ENCODE measurements at places on chromosomes 5 and 9.

GRCh38 chr5:123097483-123097870, 8.4 kb downstream of the PRDM6 start:
- DNase-seq, result no peak

- no peak for DNase-seq
These were observed 470.5 kb downstream of the PLK2 start for GRCh38 chr5:57989378-57989777.

DNA sequence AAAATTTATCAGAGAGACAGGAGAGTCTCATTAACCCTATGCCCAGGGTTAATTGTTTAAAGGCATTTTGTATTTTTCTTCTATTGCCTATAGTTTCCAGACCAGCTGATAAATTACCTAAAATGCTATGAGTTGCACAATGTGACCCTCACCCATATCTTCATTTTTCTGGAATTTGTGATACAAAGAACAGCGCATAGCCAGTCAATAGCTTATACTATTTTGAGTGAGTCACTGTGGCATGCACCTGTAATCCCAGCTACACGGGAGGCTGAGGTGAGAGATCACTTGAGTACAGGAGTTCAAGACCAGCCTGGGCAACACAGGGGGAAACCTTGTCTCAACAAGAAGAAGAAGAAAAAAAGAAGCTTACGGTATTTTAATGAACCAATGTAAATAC, 2.8 kb downstream of the C9orf153 start:
- no peak for DNase-seq

DNA sequence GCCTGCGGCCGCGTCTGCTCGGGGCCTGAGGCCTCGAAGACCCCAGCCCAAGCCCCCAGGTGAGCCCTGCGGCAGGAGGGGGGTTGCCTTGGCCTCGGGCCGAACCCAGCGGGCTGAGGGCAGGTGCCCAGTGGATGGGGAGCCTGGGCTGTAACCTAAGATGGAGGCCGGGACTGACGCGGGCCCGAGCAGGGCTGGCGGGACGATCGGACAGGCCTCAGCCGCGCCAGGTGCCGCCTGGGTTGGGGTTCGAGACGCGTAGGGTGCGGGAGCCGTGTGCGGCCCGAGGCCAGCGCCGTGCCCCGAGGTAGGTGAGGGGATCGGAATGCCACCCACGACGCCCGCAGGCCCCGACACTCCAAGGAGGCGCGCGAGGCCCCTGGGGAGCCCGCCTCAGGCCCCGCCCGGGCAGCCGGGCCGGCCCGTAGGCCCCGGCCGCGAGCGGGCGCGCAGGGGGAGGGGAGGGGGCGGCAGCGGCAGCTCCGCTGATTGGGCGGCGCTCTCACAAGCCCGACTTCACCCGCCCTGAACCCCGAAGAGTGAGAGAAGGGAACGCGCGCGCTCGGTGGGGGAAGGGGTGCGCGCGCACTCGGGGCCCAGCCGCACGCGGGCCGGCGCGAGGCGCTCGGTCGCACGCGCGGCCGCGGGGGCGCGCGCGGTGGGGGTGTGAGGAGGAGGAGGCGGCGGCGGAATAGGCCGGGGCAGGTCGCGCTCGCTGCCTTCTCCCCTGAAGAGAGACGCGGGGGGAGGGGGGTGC, at the start of gene NSD1:
Gene NSD1, plus strand, starts transcription at position 678 of the 757 bp plus-strand sequence. CDS start 1,331 bp downstream, outside the sequence.
- DNase-seq, result peak; percentile 85

GRCh38 chr5:157729858-157730257, 1.4 kb upstream of the THG1L start:
- no peak for DNase-seq

- no peak for DNase-seq
These were observed 4.3 kb upstream of the ITGA1 start for GRCh38 chr5:52783226-52783959.

DNA sequence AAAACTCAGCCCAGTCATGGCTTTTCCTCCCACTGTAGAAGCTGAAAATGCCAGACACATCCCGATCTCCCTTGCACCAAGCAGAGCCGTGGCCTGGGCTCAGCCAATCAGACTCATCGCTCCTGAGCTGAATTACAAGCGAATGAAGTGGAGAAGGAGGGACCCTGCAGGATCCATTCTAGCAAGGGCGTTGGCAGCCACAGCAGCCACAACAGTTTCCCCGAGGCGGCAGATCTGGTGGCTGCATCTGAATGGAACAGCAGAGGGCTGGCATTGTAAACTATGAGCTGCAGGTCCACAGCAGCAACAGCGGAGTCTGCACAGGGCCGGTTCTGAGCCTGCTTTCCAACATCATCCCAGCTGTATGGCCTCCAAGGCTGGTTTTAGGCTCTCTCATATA, 23.8 kb downstream of the ALG2 start:
- no peak for DNase-seq

- DNase-seq, result no peak
These were observed 5.4 kb upstream of the NRARP start for GRCh38 chr9:137307255-137308056.

DNA sequence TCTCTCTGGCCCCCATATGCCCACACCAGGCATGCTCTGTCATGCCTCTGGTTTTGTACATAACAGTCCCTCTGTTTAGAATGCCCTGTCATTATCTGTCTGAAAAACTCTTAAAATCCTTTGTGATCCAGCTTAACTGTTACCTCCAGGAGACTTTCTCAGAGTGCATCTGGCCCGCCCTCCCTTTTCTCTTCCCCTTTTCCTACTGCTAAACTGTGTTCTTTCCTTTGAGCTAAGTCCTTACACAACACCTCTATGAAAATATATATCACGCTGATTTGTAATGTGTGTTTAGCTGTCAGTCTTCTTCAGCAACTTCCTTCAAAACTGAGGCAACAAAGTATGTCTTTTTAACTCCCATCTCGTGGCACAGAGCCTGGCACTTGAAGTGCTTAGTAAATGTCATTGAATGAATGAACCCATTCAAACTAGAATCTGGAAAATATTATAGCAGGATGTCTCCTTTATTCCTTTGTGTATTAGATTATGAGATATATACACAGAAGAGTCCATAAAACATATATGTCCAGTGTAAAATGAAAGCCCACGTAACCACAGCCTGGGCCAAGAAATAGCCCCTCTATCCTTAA, 166.2 kb upstream of the KLF9 start:
- no peak for DNase-seq

- no peak for DNase-seq
These were observed 3.7 kb upstream of the EGR1 start for GRCh38 chr5:138461343-138462125.

DNA sequence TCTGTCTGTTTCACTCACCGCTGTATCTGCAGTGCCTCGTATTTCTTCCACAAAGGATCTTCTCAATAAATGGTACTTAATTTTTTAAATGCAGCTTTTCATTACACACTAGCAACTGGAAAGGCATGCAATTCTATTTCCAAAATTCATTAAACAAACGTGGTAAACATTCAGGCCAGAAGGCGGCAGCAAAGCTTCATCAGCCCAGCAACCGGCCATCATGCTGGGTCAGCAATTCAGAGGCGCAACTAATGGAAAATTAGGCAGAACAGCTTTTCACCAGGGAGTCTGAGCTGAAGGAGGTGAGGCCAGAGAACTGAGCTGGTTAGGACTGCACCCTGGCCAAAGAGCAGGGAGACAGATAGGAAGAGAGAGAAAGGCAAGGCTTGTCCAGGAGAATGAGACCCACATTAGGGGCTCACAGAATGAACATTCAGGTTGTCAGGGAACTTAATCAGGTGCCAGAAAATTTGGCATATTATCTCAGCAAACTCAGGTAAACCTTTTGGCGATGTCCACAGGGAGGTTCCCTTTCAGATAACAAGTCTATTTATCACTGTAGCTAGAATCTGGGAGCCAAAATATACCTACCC, 17.7 kb upstream of the RNF180 start:
- peak; percentile 5 for DNase-seq

DNA sequence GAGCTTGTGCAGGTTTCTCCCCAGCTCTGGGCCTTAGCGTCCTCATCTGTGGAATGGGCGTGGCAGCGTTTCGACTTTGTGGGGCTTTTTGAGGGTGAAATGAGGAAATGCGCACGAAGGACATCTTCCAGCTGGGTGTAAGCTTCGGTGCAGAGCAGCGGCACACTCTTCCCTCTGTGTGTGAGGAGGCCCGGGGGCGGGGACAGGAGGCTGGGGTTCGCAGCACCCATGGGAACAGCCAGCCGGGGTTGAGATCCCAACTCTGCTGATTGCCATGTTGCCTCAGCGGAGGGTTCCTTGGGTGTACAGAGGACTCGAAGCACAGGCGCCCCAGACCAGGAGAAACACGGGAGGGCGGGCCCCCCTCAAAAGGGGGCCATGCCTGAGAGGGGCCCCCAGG, 265.6 kb downstream of the NSG2 start:
- DNase-seq, result no peak

DNA sequence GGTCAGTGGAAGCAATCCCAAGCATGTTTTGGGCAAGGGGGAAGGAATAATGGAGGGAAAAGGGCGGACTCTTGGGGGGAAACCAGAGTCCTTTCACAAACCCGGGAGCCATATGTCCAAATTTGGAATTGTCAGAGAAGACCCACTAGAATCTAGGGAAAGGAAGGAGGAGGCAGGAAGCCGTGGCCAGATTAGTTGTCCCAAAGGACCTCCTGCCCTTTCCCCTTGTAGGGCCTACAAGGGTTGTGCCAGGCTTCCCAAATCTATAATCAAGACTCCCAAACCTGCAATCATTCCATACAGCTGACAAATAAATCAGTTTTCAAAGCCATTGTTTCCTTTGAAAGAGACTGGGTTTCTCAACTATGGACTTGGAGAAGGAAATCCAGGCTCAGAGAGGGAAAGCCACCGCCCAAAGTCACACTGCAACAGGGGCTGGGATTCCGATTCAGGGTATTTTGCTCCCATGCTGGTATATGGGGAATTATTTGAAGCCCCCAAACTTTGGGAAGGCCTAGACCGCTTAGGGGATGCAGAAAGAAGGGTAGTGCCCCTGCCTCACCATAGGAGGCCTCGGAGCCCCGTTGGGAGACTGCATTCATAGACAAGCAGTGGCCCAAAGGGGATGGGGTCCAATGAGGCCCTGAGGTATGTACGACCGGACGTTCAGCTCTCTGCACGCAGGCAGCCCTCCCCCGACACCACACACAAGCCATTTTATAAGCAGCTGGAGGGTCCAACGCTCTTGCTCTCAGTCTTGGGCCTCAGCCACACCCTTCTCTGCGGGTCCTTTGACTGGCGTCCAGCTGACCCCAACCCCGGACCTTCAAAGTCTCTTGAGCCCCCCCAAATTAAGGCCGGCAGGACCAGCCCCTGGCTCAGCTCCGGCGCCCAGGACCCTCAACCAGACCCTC, 815 bp downstream of the ANXA6 start:
- DNase-seq, result no peak

DNA sequence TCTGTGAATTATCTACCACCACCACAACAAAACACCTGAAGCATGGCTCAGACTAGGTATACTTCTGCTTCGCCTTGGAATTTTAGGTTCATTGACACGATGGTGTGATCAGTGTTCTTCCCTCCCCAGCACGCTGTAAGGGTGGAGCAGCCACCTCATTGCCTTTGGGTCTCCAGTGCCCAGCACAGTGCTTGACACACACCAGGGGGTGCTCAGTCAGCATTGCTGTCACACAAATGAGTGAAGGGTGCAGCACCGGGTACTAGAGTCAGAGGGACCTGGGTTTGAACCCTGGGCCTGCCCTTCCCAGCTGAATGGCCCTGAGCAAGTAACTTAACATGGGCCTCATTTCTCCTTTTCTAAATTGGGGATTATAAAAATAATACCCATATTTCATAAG, 9.9 kb upstream of the ANGPTL2 start:
- no peak for DNase-seq

- no peak for DNase-seq
These were observed 145.7 kb downstream of the ARHGAP26 start for GRCh38 chr5:142915813-142916424.

DNA sequence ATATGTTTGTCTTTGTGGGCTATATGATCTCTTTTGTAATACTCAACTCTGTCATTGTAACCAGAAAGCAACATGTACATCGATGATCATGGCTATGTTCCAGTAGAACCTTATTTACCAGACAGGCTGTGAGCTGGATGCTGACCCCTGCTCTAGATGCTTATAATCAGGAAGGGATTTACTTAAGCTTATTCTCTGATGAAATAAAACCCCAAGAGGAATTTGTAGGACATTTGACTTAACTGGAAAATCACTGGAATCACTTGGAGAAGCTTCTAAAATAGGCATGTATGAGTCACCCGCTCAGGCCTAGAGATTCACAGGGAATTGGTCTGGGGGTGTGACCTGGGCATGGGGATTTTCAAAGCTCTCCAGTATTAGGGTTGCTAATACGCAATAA, 285.8 kb upstream of the ZNF608 start:
- no peak for DNase-seq

- no peak for DNase-seq
These were observed 17.4 kb downstream of the CDC42SE2 start for GRCh38 chr5:131281133-131281867.

DNA sequence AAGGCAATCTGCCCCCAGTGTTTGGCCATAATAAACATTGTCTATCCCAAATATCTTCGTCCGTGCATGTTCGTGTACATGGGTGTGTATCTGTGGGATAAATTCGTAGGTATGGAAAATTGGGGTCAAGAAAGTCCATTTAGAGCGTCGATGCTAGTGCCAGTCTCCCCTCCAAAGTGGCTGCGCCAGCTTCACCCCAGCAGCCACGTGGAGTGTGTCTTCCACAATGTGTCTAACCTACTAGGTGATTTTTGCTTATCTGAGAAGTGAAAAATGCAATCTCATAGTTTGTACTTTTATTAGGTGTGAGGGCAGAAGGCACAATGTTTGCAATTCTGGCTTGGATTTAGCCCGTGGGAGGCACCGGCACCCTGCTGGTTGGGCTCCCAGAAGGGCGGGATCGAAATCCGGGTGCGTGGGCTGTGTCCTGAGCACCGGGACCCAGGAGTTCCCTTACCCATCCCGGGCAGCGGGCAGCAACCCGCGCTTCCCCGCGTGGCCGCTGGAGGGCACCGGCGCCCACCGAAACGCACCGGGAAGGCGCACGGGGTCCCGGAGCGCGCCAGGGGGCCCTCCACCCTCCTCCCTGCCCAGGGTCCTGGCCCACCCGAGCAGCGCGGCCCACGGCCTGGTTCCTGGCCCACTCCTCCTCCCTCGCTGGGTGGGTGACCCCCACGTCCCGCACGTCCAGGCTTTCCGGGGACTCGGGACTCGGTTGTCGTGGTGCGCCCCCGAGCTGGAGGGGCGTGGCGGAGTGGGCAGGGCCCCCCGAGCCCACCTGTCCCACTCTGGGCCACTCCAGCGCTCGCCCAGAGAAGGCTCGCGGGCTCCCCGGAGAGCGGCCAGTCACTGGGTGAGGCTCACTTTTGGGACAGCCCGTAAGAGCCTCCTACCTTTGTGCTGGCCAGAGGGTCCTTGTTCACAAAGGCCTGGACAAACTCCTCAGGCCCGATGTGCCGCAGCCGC, 55.4 kb upstream of the RNF130 start:
- DNase-seq, result peak; percentile 55

DNA sequence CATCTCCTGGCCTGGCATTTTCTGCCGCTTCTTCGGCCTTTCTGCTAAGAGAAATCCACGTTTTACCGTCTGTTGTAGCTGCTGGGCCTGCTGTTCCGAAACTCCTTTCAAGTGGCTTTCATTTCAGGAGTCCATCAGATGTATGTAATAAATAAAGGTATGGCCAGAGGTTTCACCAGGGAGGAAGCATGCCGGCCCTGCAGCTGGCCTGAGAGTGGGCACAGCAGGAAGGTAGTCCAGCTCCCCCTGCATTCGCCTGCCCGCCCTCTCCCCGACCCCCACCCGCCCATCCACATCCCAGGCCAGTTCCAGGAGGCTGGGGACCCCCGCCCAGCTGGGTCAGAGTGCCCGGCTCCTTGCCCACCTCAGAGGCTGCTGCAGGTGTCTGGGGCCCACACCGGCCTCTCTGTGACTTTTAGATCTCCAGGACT, 46.4 kb upstream of the EXOC3 start:
- no peak for DNase-seq

GRCh38 chr9:111752455-111752854, 42.3 kb downstream of the SHOC1 start:
- DNase-seq, result no peak

GRCh38 chr5:124460642-124461041, 285.8 kb downstream of the ZNF608 start:
- DNase-seq, result no peak

Measured in substantia nigra (tissue), 51 donors.